ENCODE measurements at places on chromosomes 12 and 14.
A peak's percentile ranks its signal among the peaks of the same experiment; 100 is the strongest.

- DNase-seq, result no peak
Observed at GRCh38 chr12:31900271-31900670, 58.9 kb upstream of the RESF1 start.

DNA sequence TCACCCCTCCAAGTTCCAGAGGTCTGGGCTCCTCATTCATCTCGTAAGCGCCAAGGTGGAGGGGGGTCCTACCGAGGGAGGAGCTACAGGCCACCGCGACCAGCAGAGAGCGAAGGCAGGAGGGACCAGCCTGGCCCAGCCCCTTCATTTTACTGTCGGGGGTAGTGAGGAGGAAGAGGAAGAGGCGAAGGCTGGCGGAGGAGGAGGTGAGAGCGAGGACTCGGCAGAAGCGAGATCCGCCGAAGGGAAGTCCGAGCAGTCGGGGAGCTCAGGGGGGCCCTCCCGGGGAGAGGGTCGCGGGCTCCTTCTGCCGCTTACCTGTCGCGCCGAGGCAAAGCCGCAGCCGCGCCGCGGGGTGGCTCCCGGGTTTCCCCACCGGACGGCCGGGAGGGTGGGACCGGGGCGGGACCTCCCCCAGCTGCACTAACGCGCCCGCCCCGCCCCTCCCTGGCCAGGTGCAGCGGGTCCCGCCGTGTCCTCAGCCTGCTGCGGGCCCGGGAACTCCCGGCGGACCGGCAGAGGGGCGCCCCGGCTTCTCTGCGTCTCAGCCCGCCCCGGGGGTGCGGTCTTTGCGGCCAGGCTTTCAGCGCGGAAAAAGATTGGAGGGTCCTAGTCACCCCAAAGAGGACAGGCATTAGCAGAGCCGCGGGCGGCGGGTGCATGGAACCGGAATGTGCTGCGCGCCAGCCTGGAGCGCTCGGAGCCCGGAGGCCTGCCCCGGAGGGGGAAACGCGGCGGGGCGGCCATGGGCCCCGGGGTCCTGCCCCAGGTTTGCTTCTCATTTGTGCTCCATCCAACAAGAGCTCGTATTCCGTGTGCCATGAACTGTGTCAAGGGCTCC lies at the start of gene GALNT6:
Gene GALNT6, minus strand, starts transcription at position 124 of the 841 bp plus-strand sequence. CDS start 11,625 bp downstream, outside the sequence.
- no peak for DNase-seq

- DNase-seq, result no peak
Observed at GRCh38 chr12:132124766-132125425, 19.2 kb downstream of the DDX51 start.

GRCh38 chr14:95466506-95466905 lies 49.9 kb downstream of the SYNE3 start:
- no peak for DNase-seq

DNA sequence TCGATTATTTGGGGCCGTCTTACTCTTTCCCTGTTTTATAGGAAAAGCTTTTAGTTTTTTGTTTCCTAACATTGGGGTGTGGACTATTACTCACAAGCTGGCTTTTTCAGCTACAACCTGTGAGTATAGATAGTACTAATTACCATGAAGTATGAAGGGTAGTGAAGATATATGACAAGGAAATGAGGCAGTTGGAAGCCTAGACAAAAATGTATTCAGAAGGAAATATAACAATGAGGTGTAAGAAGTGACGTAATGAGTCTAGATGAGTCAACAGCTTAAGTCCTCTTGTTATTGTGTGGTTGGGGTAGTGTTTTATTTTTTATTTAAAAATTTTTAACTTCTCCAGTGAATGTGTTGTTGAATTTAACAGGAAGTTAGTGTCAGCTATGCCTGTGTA lies 804.5 kb downstream of the NRXN3 start:
- DNase-seq, result no peak

- no peak for DNase-seq
Observed at GRCh38 chr14:93318927-93319326, 13.9 kb downstream of the BTBD7 start.

DNA sequence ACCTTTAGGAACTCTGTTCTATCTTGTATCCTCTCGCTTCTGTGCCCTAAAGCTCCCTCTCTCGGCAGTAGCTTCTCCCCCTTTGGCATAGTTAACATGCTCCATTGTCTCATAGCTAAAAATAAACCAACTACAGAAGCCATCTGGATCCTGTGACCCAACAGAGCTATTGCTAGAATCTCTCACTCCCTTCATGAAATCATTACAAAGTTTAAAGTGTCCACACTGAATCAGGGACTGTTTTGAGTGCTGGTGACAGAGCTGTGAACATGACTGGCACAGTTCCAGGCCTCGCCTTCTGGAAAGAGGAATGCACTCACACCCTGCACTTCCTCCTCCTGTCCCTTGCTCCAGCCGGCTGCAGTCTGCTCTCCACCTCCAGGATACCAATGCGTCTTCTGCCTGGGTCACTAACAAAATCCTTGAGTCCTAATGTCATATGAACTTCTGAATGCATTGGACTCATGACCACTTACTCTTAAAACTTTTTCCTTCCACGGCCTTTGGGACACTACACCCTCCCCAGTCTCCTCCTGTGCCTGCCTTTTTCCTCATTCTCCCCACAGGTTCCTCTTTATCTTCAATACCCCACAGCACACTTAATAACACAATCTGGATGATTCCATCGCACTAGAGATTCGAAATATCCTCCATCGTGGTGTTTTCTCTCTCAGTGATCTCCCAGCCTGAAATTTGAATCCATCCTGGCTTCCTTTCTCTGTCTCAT lies 13.2 kb downstream of the PLBD1 start:
- DNase-seq, result no peak

- no peak for DNase-seq
Observed at GRCh38 chr12:19398376-19399363, 40.6 kb upstream of the AEBP2 start.

- DNase-seq, result no peak
Observed at GRCh38 chr12:106883426-106883825, 72.3 kb upstream of the TMEM263 start.

DNA sequence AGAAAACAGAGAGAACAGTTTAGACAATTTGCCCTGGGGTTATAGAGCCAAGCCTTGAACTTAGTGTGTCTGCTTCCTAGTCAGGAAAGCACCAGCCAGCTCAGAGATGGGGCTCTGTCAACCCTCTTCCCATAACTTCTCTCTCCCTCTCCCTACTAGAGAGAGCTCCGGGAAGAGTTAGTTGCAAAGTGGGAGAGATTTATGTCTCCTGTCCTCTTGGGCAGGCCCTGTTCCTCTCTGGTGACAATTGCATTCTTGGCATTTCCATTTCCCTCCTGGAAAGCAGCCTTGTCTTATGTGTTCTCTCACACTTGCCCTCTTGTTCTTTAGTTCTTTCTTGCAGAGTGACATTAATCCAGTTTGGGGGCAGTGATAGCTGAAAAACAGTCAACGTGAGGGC lies 42.1 kb upstream of the TUNAR start:
- DNase-seq, result no peak

- DNase-seq, result no peak
Observed at GRCh38 chr12:52906191-52906601, 1.3 kb upstream of the KRT8 start.

- DNase-seq, result no peak
Observed at GRCh38 chr12:6030081-6030480, 85.0 kb upstream of the ANO2 start.

GRCh38 chr12:107448198-107448597 lies 237.4 kb upstream of the PWP1 start:
- DNase-seq, result no peak

DNA sequence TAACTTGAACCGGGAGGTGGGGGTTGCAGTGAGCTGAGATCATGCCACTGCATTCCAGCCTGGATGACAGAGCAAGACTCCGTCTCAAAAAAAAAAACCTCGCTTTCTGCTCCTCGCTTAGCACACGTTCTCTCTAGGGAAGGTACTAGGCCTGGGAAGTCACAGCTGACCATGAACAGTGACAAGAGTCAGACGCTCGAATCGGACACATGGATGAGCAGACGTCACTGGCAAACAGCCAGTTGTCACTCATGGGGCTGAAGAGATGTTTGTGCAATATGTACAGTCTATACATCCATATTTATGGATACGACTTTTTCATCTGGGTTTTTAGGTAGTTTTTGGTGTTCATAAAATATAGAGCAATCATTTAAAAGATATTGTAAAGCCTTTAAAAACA lies 19.4 kb downstream of the TCHP start:
- DNase-seq, result no peak

GRCh38 chr14:84708865-84709264 lies 821.1 kb upstream of the FLRT2 start:
- no peak for DNase-seq

GRCh38 chr12:94053676-94054075 lies 94.7 kb upstream of the PLXNC1 start:
- no peak for DNase-seq

GRCh38 chr12:130948751-130949150 lies 5.0 kb upstream of the ADGRD1 start:
- DNase-seq, result no peak

GRCh38 chr14:101620031-101620788 lies 58.9 kb downstream of the DIO3 start:
- no peak for DNase-seq

- DNase-seq, result no peak
Observed at GRCh38 chr14:84825481-84826251, 704.3 kb upstream of the FLRT2 start.

- no peak for DNase-seq
Observed at GRCh38 chr12:2768224-2768961, 26.4 kb upstream of the FKBP4 start.

DNA sequence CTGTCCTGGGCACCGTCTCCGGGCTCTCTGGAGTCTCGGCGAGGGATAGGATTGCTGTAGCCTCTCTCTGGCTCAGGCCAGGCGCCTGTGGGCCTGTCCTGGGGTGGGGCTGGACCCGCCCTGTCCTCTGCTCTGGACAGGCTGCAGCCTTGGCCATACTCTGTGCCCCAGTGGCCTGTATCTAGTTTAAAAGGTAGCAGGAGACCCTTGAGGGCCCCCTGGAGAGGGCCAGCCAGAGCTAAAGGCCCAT lies 1.8 kb downstream of the KIF26A start:
- DNase-seq, result no peak

DNA sequence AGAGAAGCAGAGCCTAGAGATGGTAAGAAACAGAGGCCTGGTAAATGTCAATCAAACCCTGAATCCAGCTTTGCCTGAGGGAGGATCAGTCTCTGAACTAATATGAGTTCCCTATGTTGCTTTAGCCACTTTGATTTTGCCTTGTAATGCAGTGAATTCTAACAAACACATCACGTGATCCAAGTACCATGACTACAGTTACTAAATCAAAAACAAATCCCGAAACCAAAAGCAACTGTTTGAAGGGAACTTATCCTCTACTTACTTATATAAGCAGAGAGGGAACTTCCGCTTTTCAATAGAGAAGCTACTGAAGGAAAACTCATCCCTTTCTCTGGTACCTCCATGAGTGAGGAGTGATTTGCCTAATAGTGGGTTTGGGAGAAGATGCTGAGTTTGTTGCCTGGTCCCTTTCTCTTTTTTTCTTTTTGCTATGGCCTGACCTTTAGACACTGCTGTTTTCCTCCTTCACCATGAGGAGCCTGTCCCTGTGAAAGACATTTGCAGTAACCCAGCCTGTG lies 7.7 kb upstream of the PPTC7 start:
- DNase-seq, result no peak

DNA sequence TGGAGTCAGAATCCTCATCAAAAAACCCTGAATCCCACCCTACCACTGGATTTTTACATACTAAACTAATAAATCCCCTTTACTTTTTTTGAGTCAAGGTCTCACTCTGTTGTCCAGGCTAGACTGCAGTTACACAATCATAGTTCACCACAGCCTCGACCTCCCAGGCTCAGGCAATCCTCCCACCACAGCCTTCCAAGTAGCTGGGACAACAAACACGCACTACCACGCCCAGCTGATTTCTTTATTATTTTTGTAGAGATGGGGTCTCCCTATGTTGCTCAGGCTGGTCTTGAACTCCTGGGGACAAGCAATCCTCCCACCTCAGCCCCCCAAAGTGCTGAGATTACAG lies 24.3 kb downstream of the SPTSSA start:
- DNase-seq, result no peak

GRCh38 chr14:61609884-61610283 lies 85.4 kb upstream of the HIF1A start:
- no peak for DNase-seq

GRCh38 chr14:54169254-54169924 lies 212.8 kb upstream of the BMP4 start:
- DNase-seq, result no peak

DNA sequence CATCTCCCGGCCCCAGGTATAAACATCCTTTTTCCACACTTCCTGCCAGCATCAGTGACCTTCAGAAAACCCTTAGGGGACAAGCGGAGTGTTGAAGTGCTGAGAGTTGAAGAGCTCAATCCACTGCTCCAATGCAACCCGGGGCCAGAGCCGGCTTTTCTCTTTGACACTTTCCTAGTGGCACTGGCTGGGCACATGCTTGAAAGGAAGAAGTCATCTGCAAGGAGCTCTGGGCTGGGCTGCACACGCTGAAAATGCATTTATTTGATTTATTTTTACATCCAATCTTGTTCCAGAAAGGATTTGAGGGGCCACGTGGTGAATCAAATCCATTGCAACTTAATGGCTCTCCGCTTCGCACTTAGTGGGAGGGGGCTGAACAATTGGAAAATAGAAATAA lies 229.0 kb upstream of the DIO3 start:
- no peak for DNase-seq

DNA sequence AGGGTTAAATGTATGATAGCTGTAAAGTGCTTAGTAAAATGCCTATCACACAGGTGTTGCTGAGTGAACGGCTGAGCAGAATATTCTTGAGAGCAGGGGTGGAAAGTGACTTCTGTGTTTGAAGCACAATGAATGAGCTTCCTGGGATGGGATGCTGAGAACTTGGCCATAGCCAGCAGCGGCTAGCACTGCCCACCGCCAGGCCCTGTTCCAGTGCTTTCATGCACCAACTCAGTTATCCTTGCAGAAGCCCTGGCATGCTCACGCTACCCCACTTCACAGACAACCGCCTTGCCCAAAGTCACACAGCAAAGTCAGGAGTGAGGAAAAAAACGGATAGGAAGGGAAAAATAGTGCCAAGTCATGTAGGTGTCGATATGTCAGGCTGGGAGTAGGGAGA lies 10.9 kb downstream of the DYNC1H1 start:
- no peak for DNase-seq

DNA sequence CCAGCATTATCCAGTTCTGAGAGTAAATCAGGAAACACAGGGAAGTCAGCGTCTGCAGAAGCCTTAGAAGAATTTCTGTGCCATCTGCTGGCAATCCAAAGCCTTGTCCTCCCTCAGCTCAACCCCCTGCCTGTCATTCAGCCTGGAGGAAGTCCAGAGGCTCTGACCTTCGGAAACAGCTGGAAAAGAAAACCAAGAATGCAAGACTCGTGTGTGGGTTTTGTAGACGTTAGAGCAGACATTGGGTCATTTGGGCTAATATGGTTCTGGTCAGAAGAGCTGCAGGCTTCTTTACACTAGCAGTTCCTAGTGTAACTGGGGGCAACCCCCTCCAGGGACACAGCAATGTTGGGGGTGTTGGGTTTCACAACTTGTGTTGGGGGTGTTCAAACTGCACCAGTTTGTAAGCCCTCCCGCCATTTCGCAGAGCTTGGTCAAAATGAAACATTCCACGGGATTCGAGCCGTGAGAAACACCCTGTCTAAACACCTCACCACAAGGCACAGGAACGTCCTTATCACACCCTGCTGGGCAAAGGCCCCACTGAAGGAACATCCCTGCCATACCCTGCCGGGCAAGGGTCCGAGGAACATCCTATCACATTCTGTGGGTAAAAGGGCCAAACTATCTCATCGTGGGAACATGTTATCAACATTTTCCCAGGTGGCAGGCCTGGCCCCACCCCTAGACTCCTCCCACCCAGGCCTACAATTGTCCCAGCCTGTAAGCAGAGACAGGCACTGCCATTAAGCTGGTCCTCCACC lies 21.0 kb upstream of the SERPINA4 start:
- peak; percentile 89 for DNase-seq

- DNase-seq, result no peak
Observed at GRCh38 chr14:50397390-50398188, 908 bp upstream of the CDKL1 start.
